ENCODE measurements at places on chromosomes 7 and 10. TPM values are rescaled to one million over a fixed set of nuclear protein-coding genes. Genes with fewer than 3 reads are reported as not detected.
A peak's percentile ranks its signal among the peaks of the same experiment; 100 is the strongest.

DNA sequence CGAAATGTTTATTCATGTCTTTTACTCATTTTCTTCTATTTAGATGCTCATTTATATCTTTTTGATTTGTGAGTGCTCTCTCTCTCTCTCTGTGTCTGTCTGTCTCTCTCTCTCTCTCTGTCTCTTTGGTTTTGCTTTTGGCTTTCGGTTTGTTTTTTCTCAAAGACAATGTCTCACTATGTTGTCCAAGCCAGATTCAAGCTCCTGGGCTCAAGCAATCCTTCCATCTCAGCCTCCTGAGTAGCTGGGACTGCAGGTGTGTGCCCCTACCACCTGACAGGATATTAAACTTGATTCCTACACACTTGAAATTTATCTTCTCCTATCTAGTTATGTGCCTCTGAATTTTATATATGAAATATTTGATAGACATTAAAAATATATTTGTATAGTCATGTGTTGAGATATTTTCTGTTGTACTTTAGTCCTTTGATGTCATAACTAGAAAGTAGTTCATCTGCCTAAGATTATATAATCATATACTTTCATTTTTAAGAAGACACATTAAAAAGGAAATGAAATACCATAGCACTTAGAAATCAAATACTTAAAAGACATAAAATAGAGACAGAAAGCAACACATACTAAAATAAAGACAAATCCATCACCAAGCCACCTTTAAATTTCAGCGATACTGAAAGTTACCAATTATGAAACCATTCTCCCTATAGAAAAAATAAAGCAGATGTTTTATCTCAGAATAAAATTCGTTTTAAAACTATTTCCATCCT, 68.1 kb upstream of the SFMBT2 start:
- no peak for DNase-seq

DNA sequence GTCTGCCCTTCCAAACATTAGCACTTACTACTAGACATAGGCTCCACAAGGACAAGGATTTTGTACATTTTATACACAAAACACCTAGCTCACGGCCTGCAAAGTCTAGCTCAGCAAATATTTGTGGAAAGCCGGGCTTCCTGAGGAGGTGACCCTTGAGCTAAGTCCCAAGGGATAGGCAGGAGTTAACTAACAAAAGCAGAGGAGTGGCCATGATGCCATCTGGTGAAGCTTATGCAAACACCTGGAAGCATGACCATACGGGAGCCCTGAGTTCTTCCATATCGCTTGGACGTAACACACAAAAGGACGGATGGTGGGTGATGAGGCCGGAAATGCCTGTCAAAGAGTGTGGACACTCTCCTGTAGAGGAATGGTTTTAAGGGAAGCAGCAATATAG, 25.9 kb upstream of the YAE1 start:
- DNase-seq = no peak

DNA sequence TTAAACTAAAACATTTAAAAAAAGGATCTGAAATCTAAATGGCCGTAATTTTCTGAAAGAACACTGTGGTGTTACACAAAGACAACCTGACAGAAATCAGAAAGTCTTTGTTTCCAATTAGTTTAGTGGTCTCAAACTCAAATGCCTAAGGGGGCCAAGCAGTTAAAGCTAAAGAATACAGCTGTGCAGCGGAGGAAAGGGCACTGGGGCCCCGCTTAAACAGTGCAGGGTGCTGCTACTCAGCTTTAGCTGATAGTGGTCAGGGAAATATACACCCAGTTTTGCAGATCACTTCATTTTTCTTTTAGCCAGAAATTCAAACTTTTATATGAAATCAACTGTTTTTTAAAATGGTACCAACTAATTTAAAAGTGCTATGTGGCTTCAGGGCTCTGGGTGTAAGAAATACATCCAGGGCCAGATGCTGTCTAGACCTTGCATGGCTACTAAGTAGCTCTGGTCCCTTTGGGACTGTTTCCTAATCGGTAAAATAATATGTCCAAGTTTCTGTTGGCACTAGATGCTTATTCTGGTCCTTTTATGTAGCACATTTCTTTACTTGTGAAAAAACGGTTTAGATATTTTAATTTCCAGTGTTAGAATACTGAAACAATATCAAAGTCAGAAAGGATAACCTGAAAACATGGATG, 161.8 kb upstream of the LAMB4 start:
- DNase-seq = no peak

GRCh38 chr10:93593749-93594148, 7.3 kb downstream of the RBP4 start:
- no peak for DNase-seq

DNA sequence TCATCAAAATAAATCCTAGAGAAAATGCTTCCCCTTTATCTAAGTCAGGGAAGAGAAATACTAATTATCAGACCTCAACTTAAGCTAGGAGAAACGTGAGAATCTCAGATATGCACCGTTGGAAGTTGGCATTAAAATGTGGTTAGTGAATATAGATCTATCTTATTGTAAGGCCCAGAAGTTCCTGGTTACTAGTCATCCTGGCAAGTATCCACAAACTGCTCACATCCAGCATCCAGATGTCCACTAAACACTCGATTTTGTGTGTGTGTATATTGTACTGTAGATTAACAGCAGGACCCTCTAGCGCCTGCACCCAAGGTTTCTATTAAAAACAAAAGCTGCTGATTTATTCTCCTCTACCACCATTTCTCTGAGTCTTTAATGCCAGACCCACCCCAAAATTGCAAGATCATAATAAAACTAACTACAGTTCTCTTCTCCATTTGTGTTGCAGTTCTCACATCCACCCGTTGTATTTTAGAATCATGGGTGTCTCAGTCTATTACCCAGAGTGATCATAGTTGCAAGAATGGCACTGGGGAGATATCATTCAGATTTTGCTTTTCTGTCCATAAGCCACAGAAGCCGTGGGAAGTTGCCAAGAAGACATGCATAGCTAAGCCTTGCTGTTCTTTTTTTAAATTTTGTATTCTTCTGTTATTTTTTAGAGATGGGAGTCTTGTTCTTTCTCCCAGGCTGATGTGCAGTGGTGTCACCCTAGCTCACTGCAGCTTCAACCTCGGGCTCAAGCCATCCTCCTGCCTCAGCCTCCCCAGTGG, 165.4 kb downstream of the KIAA1217 start:
- no peak for DNase-seq

DNA sequence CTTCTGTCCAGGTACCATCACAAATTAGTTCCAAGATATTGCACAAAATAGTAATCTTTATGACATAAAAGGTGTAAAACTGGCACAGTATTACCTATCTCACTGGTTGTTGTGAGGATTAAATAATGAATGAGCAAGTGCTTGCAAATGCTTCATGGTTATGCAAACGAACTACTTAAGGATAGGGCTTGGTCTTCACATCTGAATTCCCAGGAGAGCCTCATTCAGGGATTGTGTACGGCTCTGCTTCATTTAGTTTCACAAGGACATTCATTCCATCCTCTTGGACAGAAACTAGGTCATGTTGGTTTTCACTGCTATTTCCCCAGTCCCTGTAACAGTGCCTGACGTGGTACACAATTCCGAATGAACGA, 12.1 kb downstream of the ABCA13 start:
- DNase-seq = no peak

DNA sequence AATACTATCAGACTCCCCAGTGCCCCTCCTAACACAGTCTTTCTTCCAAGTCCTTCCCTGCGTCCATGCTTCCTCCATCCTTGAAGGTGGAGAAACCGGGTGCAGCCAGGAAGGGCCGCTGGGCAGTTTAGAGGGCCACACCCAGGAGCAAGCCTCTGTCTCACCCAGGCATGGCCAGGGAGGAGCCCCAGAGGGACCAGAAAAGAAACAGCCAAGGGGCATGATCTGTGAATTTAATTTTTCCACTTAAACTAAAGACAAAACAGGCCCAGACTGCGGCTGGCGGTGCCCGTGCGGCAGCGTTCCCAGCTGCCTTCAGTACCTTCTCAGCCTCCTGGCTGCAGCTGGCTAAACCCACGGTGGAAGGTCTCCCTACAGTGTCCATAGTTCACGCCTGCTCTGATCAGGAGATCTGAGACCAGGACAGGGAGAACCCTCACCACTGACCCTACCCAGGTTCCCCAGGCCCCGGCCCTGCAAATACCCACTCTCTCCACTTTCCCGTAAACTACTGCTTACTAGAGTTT, 12.9 kb downstream of the UNCX start:
- DNase-seq = no peak

- DNase-seq = no peak
These were observed 125.3 kb downstream of the SGMS1 start for GRCh38 chr10:50498465-50498864.

GRCh38 chr10:125417605-125418004, 257.2 kb upstream of the CTBP2 start:
- DNase-seq = no peak

- no peak for DNase-seq
These were observed 71.0 kb upstream of the ADAM12 start for GRCh38 chr10:126459032-126459831.

GRCh38 chr10:7635408-7636125, 31.2 kb downstream of the ITIH5 start:
- no peak for DNase-seq

- DNase-seq = no peak
These were observed 102.4 kb upstream of the KLF6 start for GRCh38 chr10:3887404-3887803.

- no peak for DNase-seq
These were observed 372.9 kb downstream of the GALNT17 start for GRCh38 chr7:71504697-71505441.

DNA sequence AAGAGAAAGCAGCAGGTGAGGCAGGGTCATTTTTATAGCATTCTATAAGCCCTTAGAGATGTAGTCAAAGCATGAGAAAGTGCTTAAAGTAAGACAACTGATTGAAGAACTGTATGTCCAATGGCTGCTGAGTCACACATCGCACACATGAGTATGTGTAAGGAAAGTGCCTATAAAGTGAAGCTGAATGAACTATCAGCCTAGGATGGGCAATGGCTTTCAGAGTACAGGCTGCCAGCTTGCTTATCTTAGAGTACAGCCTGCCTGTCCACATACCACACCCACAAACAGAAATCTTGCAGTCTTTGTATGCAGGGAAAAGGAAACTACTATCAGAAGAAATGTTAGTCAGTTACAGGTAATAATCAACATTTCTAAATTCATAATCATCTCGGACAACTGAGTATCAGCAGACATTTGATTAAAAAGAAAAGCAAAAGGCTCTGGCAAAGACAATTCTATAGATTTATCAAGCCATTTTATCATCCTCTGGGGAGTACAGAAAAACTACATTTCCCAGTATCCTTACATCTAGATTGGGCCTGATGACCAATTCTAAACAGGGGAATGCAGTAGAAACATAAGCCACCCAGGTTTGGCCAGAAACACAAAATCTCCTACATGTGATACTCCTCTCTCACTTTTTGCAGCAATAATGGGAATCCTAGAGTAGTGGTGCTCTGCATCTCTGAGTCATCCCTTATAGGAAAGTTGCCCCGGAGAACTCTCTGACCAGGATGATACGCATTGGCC, 16.2 kb upstream of the EPHB6 start:
- DNase-seq = no peak

DNA sequence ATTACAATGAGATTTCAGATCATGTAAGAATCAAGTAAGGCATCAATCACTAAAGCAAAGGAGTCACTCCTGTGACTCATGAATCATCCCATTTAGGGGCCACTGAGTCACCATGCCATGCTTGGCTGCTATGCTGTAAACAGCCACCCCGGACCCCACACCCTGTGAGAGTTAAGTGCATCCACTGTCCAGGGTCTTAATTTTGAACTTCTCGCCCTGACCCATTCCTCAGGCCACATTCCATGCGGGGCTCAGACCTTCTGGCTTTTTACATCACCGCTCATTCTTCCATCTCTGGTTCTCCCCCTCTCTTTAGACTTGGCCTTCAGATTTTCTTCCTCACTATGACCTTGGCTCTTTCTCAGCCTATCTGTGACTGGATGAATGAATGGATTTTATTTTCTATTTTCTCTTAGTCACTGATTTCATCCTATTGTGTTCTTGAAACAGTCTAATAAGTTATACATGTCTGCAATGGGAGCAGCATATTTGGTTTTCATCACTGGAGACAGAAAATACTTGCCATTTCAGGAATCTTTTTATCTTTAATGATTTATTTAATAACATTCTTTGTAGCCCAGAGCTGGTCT, 239.6 kb downstream of the SKIDA1 start:
- peak; percentile 52 for DNase-seq

- DNase-seq = no peak
These were observed 20.5 kb downstream of the TRIM4 start for GRCh38 chr7:99898836-99899235.

DNA sequence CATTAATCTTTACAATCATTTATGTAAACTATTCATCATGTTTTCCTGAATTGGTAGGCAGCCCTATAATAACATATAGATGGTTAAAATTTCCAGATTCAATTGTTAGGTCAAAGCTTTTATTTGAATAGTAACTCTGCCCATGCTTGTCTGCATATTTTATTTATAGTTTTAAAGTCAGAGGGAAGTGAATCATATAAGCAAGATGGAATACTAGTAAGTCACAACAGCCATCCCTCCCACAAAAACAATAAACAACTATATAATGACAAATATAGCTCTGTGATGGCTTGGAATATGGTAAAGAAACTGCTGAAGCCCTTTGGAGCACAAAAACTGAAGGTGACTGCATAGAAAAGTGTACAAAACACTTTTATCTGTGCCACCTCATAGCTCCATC, 156.3 kb upstream of the TMEM106B start:
- no peak for DNase-seq

DNA sequence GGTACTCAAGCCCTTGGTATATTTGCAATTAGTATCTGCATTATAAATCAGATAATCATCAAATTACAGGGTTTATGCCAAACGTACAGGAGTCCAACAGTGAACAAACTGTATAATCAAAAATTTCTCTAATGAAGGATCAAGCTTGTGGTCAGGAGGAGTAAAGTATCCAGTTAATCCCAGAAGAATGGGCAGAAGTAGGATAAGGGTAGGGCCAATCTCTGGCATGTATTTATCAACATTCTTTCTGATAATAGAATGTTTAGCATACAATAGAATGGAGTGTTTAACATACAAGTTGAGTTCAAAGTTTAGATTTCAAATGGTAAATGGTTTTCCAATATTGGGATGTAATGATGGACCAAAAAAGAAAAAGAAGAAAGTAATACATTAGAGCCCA, 103.0 kb downstream of the CALD1 start:
- no peak for DNase-seq

- no peak for DNase-seq
These were observed 19.2 kb upstream of the SMO start for GRCh38 chr7:129169171-129169671.

Gene HECTD2
- 3.0 TPM for total RNA-seq

Gene TAS2R39
- total RNA-seq = not detected

Gene SPDYE16
- not detected for total RNA-seq

Gene GTF2IRD2
- total RNA-seq = 9.2 TPM

Gene ASB10
- total RNA-seq = not detected

Gene CNPY1
- total RNA-seq = not detected

Gene FZD8
- total RNA-seq = 0.22 TPM

Gene LRIT1
- not detected for total RNA-seq

Gene CEP41
- total RNA-seq = 13.6 TPM

Gene TMEM236
- 0.07 TPM for total RNA-seq

Gene BAIAP2L1
- 61.2 TPM for total RNA-seq

Gene RGS10
- total RNA-seq = 96.7 TPM

All from HCT116 (cell line).